Activated naive CD4-positive, alpha-beta T cell treated with anti-CD3 and anti-CD28 coated beads, Interleukin-2, amount 10 ng/mL, durations not matched to agents 7 days and 5 days (primary cell): ENCODE measurements at places on chromosomes 13 and 19.
A peak's percentile ranks its signal among the peaks of the same experiment; 100 is the strongest.

- H3K27me3 ChIP-seq, result no peaks in the 10 kb centered on the region
- H3K4me1 ChIP-seq, result no peaks in the 10 kb centered on the region
- no peak overlapping the region for H3K4me3 ChIP-seq
- H3K27ac ChIP-seq, result no peak overlapping the region
- DNase-seq, result no peak
- H3K36me3 ChIP-seq, result no peaks in the 10 kb centered on the region
Observed at GRCh38 chr13:24243302-24243701, 66.1 kb upstream of the C1QTNF9 start.

DNA sequence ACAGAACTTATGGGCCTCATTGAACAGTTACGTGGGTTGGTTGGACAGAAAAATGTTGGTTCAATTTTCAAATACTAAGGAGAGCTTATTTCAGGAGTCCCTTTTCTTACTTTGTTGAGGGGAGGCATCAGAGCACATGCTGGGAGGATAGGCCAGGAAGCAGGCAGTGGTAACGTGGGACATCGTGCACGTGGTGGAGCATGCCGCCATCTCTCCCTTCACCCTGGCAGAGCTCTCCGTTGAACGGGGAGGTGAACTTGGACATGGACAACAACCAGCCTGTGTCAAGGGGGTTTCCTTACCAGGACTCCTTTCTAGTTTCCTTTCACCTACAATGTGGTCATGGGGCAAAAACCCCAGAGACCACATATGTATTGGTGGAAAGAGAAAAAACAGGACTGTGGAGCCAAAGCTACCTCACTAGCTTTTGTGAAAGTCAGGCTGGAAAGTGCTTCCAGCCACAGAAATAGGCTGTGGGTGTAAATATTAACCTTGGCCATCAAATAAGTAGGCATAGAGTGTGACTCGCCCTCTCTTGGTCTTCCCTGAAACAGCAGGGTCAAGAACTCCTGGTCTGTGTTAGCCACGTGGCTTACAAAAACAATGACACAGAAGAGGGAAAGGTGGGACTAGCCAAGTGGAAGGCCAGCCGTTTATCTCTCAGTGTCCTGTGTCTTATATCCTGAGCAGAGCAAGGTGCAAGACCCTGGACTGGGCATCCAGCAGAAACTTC is 14.4 kb downstream of the MICOS13 start:
- H3K4me1 ChIP-seq, result peaks cover 2% of the 10 kb centered on the region
- peak overlapping the region; percentile 42 for H3K27ac ChIP-seq
- no peaks in the 10 kb centered on the region for H3K27me3 ChIP-seq
- no peak for DNase-seq
- H3K36me3 ChIP-seq, result peaks cover 56% of the 10 kb centered on the region
- H3K4me3 ChIP-seq, result no peak overlapping the region

DNA sequence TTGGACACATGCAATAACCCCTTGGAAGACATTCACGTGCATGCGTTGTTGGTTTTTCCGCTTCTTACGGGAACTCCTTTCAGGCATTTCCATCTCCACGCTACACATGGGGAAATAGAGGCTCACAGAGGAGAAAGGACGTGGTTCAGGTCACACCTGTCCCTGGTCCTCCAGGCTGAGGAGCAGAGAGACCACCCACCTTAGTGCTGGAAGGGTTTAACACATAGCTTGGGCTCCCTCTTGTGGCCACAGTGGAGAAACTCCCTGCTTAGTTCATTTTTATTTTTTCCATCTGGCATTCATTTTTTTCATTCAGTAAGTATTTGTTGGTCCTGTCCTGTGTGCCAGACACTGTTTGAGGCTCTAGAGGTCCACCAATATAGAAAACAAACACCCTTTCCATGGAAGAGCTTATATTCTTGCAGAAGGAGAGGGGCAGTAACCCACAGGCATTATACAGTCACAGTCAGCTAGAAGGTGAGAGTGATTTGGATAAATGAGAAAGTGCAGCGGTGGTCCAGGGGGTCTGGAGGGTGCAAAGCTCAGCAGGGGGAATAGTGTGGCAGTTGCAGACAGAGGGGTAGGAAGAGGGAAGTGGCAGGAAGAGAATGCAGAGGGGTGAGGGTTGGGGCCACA is 24.2 kb upstream of the TTYH1 start:
- H3K27me3 ChIP-seq, result peaks cover 46% of the 10 kb centered on the region
- DNase-seq, result peak; percentile 77
- H3K36me3 ChIP-seq, result no peaks in the 10 kb centered on the region
- peaks cover 44% of the 10 kb centered on the region for H3K4me1 ChIP-seq

GRCh38 chr13:40170982-40171381 is 495.5 kb downstream of the FOXO1 start:
- H3K27me3 ChIP-seq, result no peaks in the 10 kb centered on the region
- H3K27ac ChIP-seq, result no peak overlapping the region
- H3K4me3 ChIP-seq, result no peak overlapping the region
- peaks cover 2% of the 10 kb centered on the region for H3K36me3 ChIP-seq
- H3K4me1 ChIP-seq, result peaks cover 30% of the 10 kb centered on the region
- DNase-seq, result no peak

GRCh38 chr13:50995854-50996253 is 86.3 kb downstream of the RNASEH2B start:
- H3K27ac ChIP-seq, result no peak overlapping the region
- peaks cover 5% of the 10 kb centered on the region for H3K27me3 ChIP-seq
- no peak overlapping the region for H3K4me3 ChIP-seq
- peaks cover 26% of the 10 kb centered on the region for H3K4me1 ChIP-seq

- DNase-seq, result no peak
- no peak overlapping the region for H3K4me3 ChIP-seq
- H3K36me3 ChIP-seq, result peaks cover 71% of the 10 kb centered on the region
- H3K27ac ChIP-seq, result no peak overlapping the region
- H3K4me1 ChIP-seq, result peaks cover 4% of the 10 kb centered on the region
Observed at GRCh38 chr19:57719424-57719823, 8.0 kb downstream of the ZNF671 start.

GRCh38 chr13:83941701-83942335 is 59.5 kb upstream of the SLITRK1 start:
- no peak overlapping the region for H3K4me3 ChIP-seq
- H3K4me1 ChIP-seq, result no peaks in the 10 kb centered on the region
- H3K27me3 ChIP-seq, result no peaks in the 10 kb centered on the region

DNA sequence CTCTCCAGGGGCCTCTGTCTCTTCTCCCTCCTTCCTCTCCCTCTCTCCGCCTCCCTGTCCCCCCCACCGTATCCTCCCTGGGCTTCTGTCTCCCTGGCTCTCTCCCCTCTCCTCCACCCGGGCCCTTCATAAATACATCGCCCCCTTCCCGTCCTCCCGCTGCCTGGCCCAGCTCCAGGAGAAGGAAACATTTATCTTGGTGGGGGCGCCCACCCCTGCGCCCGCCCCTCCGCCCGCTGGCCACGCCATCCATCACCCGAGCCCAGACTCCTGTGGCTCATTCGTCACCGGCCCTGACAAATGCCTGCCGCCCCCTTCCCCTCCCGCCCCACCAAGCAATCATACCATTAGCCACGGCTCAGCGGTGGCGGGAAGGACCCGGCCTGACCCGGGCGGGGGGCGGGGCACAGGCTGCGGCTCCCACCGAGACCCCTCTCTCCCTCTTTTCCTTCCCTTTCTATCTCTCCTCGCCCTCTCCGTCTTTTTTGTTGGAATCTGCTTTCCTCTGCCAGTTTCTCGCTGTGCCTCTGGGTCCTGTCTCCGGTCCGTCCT is 2.6 kb upstream of the MEIS3 start:
- no peak for DNase-seq
- no peak overlapping the region for H3K27ac ChIP-seq
- peaks cover 12% of the 10 kb centered on the region for H3K4me1 ChIP-seq
- no peaks in the 10 kb centered on the region for H3K36me3 ChIP-seq
- H3K4me3 ChIP-seq, result no peak overlapping the region
